ENCODE measurements at places on chromosomes 4 and X.

GRCh38 chr4:95141361-95141760 is 383.6 kb downstream of the BMPR1B start:
- DNase-seq, result no peak

DNA sequence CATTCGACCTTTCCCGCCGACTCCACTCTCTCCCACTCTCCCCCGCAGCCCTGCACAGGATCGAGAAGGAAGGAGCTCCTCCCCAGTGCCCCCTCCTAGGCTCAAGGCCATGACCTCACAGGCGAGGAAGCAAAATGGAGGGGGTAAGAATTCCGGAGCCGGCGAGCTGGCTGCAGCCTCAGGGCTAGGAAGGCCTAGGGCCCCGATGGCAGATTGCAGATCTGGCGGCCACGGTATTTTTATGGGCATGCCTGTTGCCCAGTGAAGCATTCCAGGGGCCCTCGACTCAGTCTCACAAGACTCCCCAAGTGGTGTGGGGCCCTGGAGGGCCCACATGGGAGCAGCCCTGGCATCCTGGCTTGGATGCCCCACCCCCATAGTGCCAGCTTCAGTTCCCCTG is 942 bp upstream of the L1CAM start:
- DNase-seq, result no peak

- DNase-seq, result no peak
Observed at GRCh38 chr4:62030958-62031357, 830.8 kb downstream of the ADGRL3 start.

GRCh38 chr4:93834249-93835066 is 5.9 kb downstream of the ATOH1 start:
- no peak for DNase-seq

GRCh38 chr4:15890246-15890829 is 48.2 kb downstream of the FGFBP1 start:
- no peak for DNase-seq

DNA sequence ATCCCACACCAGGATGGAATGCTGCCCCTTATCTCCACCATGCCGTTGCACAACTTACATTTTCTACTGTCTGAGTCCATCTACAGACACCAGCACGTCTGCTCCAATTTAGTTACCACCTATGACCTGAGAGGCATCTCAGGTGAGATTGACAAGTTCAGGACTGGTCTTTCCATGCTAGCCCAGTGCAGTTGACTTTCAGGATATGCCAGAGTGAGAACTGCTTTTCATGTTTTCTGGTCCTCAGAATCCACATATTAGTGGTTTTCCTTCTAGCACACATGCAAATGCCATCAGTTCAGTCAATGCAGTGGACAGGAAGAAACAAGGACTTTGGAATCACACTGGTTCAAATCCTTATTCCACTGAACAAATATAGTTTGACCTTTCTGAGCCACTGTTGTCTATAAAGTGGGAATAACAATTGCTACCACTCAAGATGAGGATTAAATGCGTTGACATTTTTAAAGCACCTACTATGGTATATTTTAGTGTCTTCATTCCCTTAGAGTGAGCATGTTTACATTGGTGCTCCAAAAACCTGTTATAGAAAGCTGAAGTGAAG is 38.1 kb upstream of the ANXA3 start:
- no peak for DNase-seq

DNA sequence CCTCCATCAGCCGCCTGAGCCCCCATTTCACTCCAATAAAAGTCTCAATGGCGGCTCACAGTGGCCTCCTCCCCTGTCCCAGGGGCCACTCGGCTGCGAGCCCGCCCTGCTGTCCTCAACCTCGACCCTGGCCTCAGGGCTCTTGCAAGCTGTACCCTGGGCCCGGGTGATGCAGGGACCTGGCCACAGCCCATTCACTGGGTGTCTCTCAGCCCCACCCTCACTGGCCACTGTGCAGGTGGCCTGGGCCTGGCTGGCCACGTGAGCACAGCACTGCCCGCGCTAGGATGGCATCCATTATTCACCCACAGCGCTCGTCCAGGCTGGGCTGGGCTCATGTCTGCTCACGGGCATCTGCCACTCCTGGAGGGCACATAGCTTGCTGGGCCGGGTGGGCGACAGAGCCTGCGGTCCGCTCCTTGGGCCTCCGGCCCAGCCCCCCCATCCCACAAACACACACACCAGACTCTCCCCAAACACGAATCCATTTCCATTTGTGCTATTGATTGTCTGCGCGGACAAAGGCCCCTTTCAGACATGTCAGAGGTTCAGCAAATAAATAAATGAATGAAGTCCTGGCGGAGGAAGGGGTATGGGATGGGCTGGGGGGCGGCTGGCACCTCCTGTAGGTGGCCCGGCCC is 16.5 kb upstream of the FGFR3 start:
- DNase-seq, result no peak

- no peak for DNase-seq
Observed at GRCh38 chrX:151754047-151754429, 19.5 kb downstream of the CNGA2 start.

- DNase-seq, result no peak
Observed at GRCh38 chr4:145003675-145004074, 94.3 kb downstream of the ANAPC10 start.

GRCh38 chr4:20305976-20306375 is 54.3 kb downstream of the SLIT2 start:
- DNase-seq, result peak; percentile 67

DNA sequence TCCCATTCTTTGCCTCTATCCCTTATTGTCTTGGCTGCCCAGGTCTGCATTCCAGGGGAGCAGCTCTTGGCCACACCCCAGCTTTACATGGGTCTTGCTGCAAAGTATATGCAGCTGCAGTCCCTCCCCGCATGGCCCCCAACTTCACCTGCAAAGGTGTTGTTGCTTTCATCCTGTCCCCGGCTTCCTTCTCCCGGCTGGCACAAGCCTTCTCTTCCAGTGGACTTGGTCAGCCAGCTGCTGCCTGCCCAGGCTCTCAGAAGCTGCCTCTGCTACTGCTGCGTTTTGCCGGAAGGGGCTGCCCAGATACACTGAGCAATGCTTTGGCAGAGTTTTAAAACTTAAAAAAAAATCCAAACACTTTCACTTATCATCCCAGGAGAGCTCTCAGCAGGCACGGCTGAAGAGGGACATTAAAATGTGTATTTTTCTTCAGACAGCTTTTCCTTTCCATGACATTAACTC is 121.2 kb upstream of the PDLIM3 start:
- DNase-seq, result no peak

DNA sequence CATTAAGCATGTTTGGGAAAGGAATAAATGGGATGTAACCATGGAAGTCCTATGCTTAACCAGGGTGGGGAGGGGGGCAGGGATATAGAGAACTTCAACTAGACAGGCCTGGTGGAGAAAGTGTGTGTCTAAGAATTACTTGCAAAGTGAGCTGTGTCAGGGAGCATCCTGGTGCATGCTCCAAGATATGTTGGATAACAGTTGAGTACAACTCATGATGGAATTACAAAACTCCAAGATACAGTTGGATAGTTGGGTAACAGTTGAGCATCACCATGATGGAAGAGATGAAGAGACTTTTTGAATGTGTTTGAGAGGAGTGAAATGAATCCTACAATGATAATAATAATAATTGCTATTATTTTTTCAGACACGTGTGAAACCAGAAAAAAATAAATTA is 26.1 kb upstream of the ACSL1 start:
- DNase-seq, result no peak

DNA sequence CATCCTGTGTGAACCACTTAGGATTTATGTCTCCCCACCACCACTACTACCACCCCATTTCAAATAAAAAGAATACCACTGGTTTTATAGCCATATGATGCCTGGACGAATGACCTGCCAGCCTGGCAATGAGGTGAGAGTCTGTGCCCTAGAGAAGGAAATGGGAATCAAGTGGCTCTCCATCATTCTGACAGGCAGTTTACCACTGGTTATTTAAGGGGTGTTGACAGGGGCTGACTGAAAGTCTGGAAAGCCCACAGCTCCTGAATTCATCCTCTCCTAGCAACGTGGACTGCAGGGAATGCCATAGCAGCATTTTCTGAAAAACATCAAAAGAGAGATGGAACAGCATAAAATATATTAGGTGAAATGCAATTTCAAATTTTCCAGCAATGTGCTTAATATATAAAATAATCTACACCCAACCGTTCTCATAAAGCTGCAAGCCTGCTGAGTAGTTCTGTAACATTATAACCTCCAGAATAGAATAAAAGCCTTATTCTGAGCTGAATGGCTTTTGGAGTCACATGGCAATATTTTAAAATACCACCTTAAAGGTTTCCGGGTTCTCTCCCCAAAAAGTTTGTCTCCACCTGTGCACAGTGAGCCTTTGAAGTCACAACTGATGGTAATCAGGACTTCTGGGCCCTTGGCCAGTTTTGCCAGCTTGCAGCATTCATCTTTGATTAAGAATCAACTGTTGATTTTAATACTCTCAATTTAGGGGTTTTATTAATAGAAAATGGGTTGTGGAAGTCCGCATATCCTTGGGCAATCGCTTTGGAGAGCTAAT is 121.5 kb downstream of the DCTD start:
- no peak for DNase-seq

DNA sequence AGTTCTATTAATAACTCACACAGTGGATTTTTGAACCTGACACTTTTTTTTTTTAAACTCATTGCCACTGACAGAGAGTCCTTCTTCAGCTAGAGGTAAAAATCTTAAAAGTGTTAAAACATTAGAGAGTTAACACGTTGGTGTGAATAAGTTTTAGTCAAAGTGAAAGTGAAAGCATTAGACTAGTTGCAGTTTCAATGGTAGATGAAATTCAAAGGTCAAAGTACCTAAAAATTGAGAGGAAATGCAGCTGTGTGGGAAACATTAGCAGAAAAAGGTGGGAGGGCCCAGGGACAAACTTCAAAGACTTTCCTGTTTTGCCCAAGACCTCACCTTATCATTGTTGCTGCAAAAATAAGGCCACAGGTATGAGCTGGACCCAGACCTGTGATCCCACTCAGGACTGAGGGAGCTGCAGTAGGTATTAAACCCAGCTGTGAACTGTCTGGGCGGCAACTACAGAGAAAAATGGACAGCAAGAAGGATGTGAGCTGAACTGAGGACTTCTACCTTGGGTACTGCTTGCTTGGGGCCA is 17.6 kb upstream of the GABRA4 start:
- DNase-seq, result no peak

- no peak for DNase-seq
Observed at GRCh38 chr4:93178279-93178678, 650.3 kb upstream of the ATOH1 start.

GRCh38 chrX:22634751-22635150 is 362.0 kb downstream of the CBLL2 start:
- no peak for DNase-seq

GRCh38 chrX:131445955-131446354 is 97.9 kb upstream of the OR13H1 start:
- DNase-seq, result no peak

DNA sequence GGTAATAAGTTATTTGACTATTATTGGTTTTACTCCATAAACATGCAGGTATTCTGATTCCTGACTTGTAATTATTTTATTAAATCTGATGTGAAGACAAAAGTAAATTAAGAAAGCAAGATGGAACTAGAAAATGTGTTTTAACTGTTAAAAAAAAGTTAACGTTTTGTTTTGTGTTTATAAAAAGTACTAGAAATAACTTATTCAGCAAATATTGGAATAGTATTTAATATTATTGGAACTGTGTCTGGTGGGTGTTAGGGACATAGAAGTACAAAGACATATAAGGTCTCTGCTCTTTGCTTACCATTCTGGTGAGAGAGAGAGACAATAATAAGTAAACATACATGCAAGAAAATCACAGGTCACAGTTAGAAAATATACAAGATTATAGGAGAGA is 15.7 kb downstream of the TIFA start:
- DNase-seq, result no peak

- DNase-seq, result no peak
Observed at GRCh38 chrX:8726031-8726652, 5.8 kb downstream of the ANOS1 start.

DNA sequence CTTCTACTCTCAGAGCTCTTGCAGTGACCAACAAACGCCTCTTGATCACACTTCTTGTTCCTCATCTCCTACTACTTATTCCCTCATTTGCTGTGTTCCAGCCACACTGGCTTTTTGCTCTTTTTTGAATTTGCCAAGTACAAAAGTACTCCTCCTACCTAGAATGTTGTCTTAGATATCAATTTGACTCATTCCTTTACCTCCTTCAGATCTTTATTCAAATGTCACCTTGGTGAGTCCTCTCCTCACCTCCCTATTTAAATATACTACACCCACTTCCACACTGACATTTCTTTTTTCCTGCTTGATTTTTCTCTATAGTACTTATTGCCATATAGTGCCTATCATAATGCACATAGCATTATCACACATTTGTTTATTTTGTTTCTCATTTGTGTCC is 6.2 kb upstream of the DCAF4L1 start:
- no peak for DNase-seq

DNA sequence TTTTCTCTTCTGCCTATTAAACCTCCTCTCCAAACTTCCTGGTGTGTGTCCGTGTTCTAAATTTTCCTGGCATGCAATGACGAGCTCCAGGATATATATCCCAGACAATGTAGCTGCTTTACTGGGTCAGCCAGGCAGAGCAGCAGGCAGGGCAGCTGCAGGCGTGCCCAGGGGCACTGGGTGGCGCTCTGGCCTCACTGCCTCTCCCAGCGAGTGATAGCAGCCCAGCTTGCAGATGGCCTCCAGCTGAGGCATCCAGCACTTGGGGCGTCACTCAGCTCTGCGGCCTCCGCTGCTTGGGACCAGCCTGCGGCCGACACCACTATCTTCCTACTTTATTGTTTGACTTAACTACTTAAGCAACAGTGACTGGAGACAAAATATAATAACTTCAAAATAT is 23.0 kb upstream of the UBA6 start:
- no peak for DNase-seq

DNA sequence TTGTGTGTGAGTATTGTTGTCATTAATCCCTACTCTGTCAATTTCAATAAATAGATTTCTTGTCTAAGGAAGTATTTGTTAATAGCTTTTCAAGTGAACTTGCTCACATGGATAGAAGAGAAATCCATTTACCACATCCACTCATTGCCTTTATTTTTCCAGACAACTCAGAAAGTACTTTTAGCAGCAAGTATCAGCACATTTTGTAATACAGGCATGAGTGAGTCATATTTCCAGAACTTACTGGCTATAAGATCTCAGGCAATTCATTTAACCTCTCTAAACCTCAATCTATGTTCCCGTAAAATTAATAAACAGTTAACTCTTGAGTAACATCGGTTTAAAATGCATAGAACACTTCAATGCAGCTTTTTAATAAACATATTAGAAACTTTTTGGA is 317.9 kb upstream of the PCDH7 start:
- no peak for DNase-seq

- DNase-seq, result no peak
Observed at GRCh38 chrX:73182502-73183114, 32.0 kb downstream of the NAP1L2 start.

GRCh38 chrX:70405003-70405402 is 18.1 kb upstream of the GDPD2 start:
- DNase-seq, result no peak

DNA sequence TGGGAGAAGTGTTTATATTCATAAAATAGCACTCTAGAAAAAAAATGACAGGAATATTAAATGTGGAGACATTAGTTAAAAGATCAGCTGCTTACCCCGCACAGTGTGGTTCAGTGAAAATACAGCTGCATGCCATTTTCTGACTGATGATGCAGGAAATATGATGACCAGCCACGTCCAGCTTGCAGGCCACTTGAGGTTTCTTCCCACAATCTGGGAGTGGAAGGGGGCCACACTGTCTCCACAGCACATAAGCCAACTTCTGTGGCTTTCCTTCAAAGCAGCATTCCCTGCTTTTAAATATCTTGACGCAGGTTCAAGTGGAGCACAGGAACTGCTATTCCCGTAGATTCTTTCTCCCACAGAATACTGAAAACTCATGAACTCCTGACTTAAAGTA is 173.4 kb upstream of the GALNT7 start:
- no peak for DNase-seq

GRCh38 chrX:7147413-7147977 is at the start of gene STS:
STS (plus strand) TSS chrX:7147712; CDS start chrX:7253200, 105,488 bp downstream.
- peak; percentile 61 for DNase-seq

All from HAP-1 (cell line).